Hindlimb muscle (tissue), 1 donor: ENCODE measurements at places on chromosomes 2 and 18.

DNA sequence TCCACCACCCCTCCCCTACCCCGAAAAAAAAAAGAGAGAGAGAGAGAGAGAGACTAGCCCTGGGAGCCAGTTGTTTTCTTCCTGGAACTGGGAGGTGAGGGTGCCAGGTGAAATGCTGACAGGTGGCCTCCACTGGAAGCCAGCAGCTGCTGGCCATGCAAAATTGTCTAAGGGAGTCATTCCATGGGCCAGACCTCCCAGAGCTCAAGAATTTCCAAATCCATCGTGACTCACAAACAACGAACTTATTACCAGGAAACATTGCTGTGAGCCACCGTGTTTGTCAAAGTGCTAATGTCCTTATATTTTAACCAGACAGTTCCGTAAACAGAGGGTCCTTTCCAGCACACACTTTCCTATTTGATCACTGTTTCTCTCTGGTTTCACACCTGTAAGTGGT is 68.5 kb upstream of the PID1 start:
- DNase-seq, result no peak

DNA sequence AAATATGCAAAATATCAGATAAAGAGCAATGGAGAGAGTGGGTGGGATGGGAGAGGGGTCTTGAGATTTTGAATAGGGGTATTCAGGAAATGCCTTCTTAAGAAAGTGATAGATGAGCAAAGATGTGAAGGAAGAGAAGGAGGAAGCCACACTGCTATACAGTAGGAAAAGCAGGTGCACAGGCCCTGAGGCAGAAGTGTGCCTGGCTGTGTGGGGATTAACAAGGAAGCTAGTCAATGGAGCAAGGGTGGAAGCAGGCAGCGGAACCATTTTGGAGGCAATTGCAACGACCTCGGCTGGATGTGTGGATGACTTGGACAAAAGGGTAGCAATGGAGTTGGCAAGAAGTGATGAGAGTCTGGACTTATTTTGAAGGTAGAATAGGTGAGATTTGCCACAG is 11.0 kb upstream of the CNGA3 start:
- DNase-seq, result no peak

- no peak for DNase-seq
Measured at GRCh38 chr18:23851470-23852002, 162.3 kb downstream of the LAMA3 start.

DNA sequence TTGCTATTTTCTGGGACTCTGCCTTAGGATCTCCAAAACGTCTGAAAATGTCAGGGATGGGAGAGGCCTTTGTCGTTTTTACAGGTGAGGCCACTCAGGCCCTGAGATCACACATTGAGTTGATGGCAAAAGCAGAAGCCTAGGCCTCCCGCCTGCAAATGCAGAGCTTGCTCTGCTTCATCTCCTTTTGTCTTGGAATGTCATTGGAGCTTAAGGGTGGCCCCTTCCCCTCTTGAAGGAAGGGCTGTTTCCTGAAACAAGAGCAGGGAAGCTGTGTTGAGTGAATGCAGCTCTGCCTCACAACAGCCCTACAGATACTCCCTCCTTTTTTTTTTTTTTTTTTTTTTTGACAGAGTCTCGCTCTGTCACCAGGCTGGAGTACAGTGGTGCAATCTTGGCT is 123.5 kb downstream of the GLI2 start:
- no peak for DNase-seq

GRCh38 chr2:28751956-28752630 is 463 bp downstream of the PPP1CB start:
- no peak for DNase-seq

GRCh38 chr2:159775021-159775420 is 23.0 kb downstream of the CD302 start:
- DNase-seq, result no peak

GRCh38 chr2:505941-506340 is 171.3 kb downstream of the TMEM18 start:
- no peak for DNase-seq

GRCh38 chr2:206856513-206856912 is 82.8 kb upstream of the CPO start:
- no peak for DNase-seq

DNA sequence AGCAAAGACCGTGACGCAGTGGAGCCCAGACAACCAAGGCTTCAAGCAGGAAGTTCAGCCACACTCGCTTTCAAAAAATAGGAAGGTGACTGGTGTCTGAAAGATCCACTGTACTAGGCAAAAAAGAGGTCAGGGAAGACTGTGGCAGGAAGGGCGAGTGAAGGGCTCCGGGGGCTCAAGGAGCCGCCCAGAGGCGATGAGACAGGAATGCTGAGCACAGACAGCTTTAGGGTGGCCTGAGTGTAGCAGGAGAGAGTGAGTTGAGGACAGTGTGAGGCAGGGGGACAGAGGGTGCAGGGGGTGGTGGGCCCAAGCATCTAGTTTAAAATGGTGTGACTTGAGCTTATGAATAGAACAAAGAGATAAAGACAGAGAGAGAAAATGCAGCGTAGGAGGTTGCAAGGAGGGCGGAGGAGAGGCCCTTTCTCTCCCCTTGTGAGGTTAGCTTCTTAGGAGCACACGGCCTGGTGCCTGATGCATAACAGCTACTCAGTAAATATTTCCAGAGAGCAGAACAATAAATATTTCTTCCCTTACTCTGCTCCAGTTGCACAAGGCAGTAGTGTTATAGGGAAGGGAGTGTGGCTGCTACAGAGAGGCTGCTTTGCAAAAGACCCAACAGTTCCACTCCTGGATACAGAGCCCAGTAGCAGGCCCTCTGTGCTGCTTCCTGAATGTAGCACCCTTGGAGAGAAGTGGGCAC is 789.7 kb upstream of the RAB6C start:
- DNase-seq, result no peak

DNA sequence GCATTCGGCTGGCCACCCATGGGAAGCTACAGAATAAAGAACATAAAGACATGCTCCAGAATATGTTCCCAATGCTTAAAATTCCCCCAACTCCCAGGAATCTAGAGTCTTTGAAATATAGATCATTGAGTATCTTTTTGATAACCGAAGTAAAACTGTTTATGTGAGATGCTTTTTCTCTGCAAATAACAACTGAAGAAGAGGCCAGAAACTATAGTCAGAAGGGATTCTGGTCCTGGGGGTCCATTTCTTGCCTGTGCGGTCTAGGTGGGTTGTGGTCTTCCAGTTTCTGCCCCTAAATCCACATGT is 30.6 kb upstream of the SLC66A3 start:
- DNase-seq, result no peak

DNA sequence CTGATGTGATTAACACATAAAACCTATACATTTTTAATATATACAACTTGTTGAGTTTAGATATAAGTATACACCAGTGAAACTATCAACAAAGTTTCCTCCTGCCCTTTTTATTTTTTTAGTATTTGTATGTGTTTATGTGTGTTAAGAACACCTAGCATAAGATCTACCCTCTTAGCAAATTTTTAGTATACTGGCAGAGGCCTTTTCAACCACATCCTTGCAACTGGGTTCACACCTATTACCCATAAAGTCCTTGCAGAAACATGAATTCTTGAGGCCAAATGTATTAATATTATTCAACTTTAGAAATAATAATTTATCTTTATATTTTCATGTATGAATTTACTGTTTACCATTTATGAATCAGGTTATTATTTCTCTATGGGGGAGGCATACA is 119.7 kb upstream of the CRIM1 start:
- no peak for DNase-seq

DNA sequence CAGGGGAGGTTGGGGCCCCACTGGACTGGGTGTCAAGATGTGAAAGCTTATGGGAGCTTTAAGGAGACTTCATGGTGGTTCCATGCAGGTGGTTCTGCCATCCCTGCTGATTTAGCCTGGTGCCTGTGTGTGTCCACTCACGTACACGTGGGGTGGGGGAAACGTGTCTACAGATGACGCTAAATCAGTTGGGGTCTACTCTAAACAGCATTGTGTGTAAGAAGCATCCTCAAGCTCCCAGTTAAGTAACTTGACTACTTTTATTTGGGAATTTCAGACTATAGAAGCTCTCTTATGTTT is 47.1 kb downstream of the BCL2L11 start:
- no peak for DNase-seq

DNA sequence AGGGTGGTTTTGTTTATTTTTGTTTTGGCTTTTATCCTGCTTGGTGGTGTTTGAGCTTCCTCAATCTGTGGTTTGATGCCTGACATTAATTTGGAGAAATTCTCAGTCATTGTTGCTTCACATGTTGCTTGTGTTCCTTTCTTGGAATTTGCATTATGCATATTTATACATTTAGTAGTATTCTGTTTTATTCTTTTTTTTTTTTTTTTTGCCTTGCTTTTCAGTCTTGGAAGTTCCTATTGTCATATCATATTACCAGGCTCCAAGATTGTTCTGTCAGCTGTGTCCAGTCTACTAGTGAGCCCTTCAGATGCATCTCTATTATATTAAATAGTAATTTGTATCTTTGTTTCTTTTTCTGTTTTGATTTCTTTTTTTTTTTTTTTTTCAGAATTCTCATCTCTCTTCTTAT is 77.0 kb downstream of the EPC2 start:
- no peak for DNase-seq

GRCh38 chr2:85329181-85329651 is 1.4 kb upstream of the TGOLN2 start:
- no peak for DNase-seq

DNA sequence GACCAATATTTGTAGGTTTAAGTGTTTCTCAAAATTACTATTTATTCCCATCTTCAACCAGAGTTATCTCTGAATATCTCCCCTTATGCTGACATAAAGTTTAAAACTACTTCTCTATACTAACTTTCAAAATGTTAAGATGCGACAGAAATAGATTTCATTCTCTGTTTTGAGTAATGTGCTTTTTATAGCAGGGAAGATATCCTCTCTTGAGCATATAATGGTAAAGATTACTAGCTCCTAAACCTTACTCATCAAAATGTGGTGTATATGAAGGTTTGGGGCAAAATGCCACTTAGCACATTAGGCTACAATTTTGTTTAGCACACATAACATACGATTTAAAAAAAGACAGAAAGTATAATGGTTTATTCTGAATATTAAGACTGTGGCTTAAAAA is 54.4 kb downstream of the CWC22 start:
- DNase-seq, result no peak

GRCh38 chr2:176917-177316 is 86.9 kb downstream of the SH3YL1 start:
- DNase-seq, result no peak

DNA sequence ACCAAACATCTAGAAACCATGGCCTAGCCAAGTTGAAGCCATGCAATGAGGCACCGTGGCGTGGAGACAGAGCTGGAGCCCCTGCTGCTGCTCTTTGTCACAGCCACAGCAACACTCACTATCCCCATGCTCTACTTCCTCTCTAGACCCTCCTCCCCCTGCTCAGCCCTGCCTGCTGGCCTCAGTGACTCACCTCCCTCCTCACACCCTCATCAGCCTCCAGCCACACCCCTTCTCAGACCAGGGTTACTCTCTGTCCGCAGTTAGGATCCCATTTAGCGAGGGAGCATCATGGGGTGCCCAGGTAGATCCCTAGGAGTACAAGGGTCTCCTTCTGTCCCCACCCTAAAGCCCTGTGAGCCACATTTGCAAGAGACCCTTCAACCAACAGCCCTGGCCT is 25.4 kb upstream of the SOX11 start:
- no peak for DNase-seq

DNA sequence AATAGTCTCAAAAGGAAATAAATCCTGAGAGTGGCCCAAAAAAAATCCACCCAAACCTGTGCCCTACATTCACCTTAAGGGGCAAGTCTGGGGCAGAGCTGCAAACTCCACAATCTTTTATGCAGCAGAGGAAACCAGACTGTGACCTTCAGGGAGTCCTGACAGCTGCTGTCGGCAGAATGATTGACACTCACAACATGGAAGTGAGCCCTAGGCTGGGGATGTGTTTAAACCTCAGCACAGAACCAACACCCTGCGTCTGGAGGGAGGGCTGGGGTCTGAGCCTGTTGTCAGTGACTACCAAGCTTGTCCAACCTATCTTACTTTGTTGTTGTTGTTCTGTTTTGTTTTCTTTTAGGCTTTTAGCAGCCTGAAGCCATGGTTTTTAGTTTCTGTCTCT is 39.6 kb downstream of the CRACDL start:
- DNase-seq, result no peak

DNA sequence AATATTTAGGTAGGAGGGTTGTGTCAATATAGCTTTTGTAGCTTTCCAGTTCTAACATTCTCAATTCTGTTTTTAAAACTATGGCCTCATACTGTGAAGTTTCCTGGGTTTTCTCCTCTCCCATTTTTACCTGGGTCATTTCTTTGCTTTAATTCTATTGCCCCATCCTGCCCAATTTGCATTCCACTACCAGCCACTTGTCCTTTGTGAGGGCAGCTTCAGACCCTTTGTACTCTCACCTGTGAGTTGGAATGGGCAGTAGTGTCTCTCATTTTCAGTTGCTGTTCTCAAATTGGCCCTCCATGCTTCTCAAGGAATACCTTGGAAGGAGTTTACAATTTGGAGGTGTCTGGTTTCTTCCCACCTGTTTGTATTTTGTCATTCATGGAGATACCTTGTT is 108.4 kb downstream of the CAMKMT start:
- no peak for DNase-seq
